ENCODE measurements at places on chromosomes 12 and 14. TPM values are rescaled to one million over a fixed set of nuclear protein-coding genes. Genes with fewer than 3 reads are reported as not detected.

DNA sequence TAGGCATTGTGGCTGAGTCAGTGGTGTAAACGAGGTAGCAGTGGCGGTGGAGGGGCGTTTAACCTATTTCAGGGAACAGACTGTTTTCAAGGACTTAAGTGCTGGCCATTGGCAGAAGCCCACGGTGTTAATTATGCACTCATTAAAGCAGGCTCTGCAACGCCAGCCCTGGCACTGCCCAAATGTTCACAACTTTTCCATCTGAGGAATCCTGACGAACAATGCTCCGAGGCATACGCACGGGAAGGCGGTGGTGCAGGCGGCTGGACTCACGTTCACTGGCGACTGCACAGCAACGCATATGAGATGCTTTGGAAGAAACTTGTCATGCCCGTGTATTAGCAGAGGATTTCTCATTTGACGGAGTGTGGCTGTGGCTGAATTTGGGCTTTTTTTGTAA lies 70.6 kb upstream of the SLC24A4 start:
- no peak for DNase-seq
- H3K4me1 ChIP-seq = no peaks in the 10 kb centered on the region
- peaks cover 17% of the 10 kb centered on the region for H3K27me3 ChIP-seq
- H3K4me3 ChIP-seq = no peak overlapping the region
- H3K36me3 ChIP-seq = no peaks in the 10 kb centered on the region

GRCh38 chr14:102620413-102620812 lies 28.0 kb downstream of the RCOR1 start:
- H3K27ac ChIP-seq = no peak overlapping the region
- no peak overlapping the region for H3K4me3 ChIP-seq
- H3K27me3 ChIP-seq = no peaks in the 10 kb centered on the region
- DNase-seq = peak; percentile 87
- H3K36me3 ChIP-seq = no peaks in the 10 kb centered on the region

GRCh38 chr12:57216014-57216911 lies at the start of gene NXPH4:
Gene NXPH4 (plus strand): TSS chr12:57216794. CDS start chr12:57216970, 176 bp downstream.
- peak within 1 kb of the TSS; percentile 54 for H3K4me3 ChIP-seq
- H3K27ac ChIP-seq = no peak within 1 kb of the TSS
- no peak for DNase-seq
- no peaks in the 10 kb centered on the region for H3K36me3 ChIP-seq
- H3K4me1 ChIP-seq = peaks cover 11% of the 10 kb centered on the region

The SDR9C7 gene
- 0.17 TPM for total RNA-seq

The ETFBKMT gene
- 2.2 TPM for total RNA-seq

All from astrocyte (in vitro differentiated cells and primary cell).